ENCODE measurements at places on chromosomes 2 and 18. TPM values are rescaled to one million over a fixed set of nuclear protein-coding genes. Genes with fewer than 3 reads are reported as not detected.

- no peak for DNase-seq
Observed at GRCh38 chr2:112031473-112032223, 23.4 kb upstream of the TMEM87B start.

DNA sequence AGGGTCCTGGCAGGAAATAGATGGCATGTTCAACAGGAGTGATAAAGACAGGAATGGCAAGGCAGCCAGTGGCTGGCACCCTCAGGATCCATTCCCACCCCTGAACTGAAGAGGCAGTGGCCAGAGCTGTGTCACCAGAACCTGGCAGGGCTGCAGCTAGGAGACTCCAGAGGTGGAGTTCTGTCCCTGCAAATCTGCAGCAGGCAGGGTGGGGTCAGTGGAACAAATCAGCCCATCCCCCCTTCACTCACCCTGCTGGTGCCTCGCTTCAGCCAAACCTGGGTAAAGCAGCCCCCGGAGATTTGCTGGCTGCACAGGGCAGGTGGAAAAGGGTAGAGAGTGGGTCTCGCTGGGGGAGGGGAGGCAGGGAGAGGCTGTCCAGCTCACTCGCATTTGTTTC is 12.7 kb downstream of the INPP5D start:
- no peak for DNase-seq

DNA sequence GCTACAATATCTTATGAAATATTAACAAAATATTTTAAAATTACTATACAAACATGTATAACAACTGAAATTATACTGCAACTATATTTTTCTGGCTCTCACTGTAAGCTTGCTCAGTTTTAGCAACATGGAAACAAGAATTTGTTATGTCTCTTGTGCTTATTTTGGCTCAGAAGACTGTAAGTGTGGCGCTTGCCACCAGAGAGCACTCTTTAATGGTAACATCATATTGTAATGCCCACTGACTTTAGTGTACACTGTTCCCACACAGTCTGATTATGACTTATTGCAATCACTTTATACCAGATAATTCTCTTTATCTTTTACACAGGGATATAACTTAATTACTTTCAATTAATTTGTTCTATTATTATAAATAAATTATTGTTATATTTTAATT is 1500.6 kb upstream of the TMEFF2 start:
- no peak for DNase-seq

Gene DNER
- 3.3 TPM for total RNA-seq

Gene SIX2
- 0.65 TPM for total RNA-seq

DNA sequence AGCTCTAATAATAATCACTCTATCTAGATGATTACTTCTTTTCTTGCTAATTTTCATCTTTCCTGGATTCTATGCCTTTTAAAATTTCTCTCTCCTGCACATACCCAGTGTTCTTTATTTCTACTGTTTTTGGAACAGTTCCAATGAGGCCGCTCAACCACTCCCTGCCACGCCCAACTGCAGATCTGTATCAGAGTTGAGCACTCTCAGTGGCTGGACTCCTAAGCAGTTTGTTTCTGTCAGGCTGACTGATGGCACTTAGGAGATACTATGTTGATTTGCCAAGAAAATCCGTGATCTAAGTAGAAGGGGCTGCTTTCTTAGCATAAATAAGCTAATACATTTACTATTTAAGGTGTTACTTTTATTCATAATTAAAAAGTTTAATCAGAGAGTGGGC is 192.8 kb downstream of the ARHGAP15 start:
- DNase-seq, result no peak

GRCh38 chr2:227759411-227760118 is 13.9 kb downstream of the SCYGR8 start:
- no peak for DNase-seq

- peak; percentile 88 for DNase-seq
Observed at GRCh38 chr2:98822301-98823164, 91.6 kb upstream of the MGAT4A start.

DNA sequence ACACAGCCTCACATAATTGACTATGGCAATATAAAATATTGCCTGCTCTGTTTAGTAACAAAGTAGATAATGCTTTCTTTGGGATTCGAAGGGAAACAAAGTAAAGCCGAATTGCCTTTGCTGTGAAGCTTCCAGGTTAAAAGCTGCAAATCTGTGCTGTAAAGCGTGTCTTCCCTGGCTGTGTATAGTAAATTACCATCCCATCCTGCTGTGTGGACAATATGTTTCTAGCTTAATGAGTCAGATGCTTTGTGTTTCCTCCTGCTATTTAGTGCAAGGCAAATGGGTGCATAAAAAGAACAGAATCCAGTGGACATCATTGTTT is 265.1 kb downstream of the SOCS6 start:
- DNase-seq, result no peak

DNA sequence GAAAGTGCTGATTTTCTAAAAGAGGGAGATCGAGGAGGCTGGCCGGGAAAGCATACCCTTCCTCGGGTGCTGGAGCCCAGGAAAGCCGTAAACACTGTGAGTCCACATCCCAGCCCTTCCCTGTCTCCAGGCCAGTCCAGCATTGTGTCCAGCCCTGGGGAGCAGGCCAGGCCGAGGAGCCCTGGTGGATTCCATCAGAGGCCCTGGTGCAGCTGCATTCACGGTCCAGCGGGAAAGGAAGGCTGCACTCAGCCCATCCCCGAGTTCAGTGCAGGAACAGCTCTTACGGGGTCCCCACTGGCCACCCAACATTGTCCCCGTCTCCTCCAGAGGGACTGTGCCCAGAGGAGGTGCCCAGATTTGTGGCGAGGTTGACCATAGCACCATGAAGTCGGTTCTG is 218.6 kb downstream of the KLHL29 start:
- no peak for DNase-seq

Gene NPPC
- 16.1 TPM for total RNA-seq

Gene PCGF1
- total RNA-seq, result 26.7 TPM

- no peak for DNase-seq
Observed at GRCh38 chr18:12441475-12442034, 33.8 kb downstream of the PRELID3A start.

GRCh38 chr18:76803413-76803812 is 18.9 kb upstream of the ZNF236 start:
- no peak for DNase-seq

Gene NRP2
- 7.6 TPM for total RNA-seq

DNA sequence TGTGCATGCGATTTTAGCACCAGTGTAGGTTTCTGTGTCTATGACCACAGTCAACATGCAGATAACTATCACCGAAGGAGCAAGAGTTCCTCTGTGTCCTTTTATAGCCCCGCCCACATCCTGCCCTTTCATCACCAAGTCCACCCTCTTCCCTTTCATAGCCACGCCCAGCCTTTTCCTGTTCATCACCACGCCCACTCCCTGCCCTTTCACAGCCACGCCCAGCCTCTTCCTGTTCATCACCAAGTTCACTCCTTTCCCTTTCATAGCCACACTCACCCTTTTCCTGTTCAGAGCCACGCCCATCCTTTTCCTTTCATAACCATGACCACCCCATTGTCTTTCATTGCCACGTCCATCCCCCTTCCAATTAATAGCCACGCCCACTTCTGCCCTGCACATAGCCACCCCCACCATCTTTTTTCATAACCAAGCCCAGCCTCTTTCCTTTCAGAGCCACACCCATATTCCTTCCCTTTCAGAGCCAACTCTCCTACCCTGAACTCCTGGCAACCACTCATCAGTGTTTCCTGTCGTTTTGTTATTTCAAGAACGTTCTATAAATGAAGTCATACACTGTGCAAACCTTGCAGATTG is 273.9 kb downstream of the MYT1L start:
- peak; percentile 76 for DNase-seq
